ENCODE measurements at places on chromosomes 5 and 9. TPM values are rescaled to one million over a fixed set of nuclear protein-coding genes. Genes with fewer than 3 reads are reported as not detected.

DNA sequence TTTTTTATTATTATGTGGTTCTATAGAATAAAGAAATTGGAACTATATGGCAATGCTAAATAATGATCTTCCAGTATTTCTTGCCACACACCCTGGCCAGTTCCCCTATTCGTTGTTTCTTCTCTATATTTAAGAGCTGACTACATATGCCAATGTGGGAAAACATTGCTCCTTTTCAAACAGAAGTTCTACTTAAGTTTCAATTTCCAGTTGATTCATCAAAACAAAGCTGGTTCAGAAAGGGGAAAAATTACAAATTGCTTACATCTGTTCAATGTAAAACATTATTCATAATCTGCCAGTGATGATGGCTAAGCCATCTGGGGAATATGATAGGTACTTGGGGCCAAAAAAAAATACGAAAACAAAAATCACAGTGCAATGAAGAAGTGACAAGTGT lies 76.9 kb downstream of the ST8SIA4 start:
- no peak for DNase-seq

- no peak for DNase-seq
Measured at GRCh38 chr5:72379936-72380335, 59.8 kb downstream of the PTCD2 start.

DNA sequence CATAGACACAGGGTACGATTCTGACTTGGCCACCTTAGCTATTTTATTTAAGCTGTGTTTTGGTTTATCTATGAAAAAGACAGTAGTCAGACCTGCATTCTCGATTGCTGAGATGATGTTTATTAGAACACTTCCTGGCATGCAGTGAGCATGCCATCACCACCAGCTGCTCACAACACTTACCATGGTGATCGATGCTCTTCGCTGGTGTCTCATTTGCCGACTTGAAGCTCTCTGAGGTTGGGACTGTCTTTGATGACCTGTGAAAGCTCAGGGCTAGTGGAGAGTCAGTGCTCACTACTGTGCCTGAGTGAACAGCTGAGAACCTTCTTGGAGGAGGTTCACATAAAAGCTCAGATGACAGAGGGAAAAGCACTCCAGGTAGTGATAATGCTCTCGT lies 4.4 kb upstream of the C9orf153 start:
- no peak for DNase-seq

KCNV2 gene
- not detected for total RNA-seq

DNA sequence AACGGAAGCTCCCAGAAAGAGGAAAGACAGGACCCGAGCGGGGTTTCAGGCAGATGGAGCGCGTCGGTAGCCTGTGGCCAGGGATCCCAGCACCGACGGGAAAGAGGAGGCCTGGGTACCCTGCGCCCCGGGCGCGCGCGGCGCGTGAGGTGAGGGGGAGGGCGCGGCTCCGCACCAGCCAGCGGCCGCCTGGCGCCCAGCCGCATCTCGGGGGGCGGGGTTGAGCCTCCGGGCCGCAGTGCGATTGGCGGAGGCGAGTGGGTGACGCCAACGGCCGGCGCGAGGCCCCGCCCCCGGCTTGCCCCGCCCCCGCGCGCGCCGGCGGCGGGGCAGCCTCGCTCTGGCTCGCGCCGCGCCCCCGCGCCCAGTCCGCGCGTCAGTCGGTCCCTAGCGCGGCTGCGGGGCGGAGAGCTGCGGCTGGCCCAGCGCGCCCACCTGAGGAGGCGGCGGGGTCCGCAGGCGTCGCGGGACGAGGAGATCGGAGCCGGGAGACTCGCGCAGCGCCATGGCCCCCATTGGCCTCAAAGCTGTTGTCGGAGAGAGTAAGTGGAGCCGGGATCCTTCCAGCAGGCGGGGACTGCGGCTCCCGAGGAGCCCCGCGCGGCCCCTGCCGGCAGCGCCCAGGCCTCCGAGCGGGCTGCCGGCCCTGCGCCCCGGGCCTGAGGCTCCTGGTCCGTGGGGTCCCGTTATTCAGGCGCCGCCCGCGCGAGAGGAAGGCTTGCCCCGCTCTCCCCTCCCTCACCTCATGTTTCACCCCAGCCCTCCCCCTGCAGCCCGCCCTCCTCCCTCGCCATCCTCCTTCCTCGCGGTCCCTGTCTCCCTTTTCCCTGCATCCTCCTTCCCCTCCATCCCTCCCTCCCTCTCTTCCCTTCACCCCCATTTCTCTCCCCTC lies at the start of gene STXBP1:
STXBP1 (plus strand) TSS at position 379 of the 892 bp plus-strand sequence; CDS start at position 506, 127 bp downstream.
- DNase-seq = peak; percentile 90

ABO gene
- not detected for total RNA-seq

GRCh38 chr5:158937381-158937952 lies 162.2 kb downstream of the EBF1 start:
- no peak for DNase-seq

GRCh38 chr9:124624735-124624992 lies 117.5 kb upstream of the NR5A1 start:
- no peak for DNase-seq

DNA sequence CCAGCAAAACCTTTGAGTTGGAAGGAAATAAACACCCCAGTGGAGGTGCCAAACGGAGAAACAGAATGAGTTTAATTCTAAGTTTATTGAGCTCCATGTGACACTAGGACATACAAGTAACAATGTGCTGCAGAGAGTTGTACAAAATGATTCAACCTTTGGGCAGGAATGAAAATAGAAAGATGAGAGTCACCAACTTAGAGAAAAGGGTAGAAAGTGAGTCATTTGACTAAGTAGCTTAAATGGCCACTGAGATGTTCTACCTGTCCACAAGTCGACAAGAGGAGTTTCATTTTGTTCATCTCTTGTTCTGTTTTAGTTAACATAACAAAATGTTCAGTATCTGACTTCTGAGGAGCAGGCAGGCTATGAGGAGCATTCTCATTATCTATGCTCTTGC lies 284.7 kb downstream of the NR2F1-AS1 start:
- no peak for DNase-seq

DRD1 gene
- total RNA-seq = not detected

DNA sequence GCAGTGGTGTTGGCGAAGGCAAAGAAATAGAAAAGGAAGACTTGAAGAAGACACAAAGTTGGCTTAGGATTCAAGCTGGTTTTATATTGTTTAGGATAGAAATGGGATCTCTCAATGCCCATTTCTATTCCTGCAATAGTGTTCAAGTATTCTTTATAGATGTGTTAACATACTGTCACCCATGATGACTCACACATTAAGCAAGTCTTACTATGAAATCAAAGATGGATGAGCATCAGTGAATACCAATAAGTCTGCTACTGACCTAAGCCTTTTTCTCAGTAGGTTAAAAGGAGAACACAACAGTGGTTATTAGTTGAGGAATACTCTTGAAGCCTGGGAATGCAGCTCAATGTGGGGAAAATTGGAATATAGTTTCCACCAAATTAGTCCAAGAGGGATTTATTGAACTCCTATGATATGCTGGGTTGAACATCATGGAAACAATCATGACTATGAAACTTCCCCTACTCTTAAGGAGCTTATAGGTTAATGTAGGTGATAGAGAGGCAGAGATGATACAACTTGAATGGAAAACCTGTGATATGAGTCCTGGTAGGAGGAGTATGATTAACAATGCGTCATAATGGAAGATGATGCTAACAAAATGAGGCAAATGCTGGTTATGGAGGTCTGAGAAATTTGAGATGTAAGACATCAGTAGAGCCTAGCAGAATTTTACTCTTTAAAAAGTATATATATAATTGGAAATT lies 417.1 kb upstream of the DAP start:
- DNase-seq = no peak

APBA1 gene
- 0.26 TPM for total RNA-seq

DNA sequence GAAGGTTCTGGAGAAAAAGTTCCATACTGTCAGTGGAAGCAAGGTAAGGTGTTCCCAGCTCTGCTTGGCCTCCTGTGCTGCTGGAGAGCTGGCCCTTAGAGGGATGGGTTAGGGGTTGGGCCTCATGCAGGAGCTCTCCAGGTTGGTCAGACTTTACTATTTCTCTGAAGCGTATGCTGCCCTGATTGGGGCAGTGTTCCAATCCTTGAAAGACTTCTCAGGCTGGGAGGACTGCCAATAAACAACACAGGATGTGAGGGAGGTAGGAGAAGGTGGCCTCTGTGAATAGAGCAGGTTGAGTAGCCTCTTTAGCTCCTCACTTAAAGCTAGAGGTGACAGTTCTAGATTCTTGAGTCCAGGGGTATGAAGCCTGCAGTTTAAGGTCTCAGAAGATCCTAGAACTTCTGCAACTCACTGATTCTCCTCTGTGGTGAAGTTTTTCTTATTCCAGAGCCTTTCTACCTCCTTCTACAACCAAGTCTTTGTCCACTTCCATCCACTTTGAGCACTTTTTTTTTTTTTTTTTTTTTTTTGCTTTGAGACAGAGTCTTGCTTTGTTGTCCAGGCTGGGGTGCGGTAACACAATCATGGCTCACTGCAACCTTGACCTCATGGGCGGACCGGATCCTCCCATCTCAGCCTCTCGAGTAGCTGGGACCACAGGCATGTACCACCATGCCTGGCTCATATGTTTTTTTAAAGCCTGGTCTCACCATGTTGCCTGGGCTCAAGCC lies 3.0 kb downstream of the HNRNPAB start:
- DNase-seq = no peak

GRCh38 chr9:35920051-35920620 lies 10.8 kb downstream of the SPAAR start:
- DNase-seq = no peak

GRCh38 chr9:120780367-120780766 lies 12.8 kb downstream of the FBXW2 start:
- DNase-seq = no peak

PAEP gene
- total RNA-seq = not detected

PRDM9 gene
- total RNA-seq = not detected

DNA sequence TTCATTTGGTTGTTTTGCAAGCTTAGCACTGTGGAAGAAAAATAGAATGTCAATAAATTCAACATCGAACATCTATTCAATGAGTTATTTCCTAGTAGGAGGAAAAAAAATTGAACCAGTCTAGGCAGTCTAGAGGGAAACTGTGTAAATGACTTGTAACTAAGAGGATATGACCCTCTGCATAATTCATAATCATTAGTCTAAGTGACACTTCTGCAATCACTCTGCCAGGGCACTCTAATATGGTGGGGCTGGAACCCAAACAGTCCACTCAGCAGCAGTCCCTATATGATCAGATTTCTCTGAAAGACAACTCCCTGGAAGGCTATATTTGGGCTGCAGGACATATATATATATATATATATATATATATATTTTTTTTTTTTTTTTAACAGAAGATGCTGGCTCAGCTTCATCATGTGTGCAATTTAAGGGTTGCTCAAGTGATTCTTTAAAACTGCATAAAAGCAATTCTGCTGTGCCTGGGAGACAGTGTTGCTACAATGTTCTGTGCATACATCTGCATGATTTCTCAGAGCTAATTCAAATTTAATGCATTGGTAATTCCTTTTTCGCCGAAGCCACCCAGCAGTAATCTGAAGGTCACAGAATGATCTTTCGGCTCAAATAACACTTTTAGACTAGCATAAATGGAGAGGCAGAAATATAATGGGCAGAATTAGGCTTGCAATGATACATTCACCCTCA lies 482.1 kb upstream of the ZNF608 start:
- no peak for DNase-seq

DNA sequence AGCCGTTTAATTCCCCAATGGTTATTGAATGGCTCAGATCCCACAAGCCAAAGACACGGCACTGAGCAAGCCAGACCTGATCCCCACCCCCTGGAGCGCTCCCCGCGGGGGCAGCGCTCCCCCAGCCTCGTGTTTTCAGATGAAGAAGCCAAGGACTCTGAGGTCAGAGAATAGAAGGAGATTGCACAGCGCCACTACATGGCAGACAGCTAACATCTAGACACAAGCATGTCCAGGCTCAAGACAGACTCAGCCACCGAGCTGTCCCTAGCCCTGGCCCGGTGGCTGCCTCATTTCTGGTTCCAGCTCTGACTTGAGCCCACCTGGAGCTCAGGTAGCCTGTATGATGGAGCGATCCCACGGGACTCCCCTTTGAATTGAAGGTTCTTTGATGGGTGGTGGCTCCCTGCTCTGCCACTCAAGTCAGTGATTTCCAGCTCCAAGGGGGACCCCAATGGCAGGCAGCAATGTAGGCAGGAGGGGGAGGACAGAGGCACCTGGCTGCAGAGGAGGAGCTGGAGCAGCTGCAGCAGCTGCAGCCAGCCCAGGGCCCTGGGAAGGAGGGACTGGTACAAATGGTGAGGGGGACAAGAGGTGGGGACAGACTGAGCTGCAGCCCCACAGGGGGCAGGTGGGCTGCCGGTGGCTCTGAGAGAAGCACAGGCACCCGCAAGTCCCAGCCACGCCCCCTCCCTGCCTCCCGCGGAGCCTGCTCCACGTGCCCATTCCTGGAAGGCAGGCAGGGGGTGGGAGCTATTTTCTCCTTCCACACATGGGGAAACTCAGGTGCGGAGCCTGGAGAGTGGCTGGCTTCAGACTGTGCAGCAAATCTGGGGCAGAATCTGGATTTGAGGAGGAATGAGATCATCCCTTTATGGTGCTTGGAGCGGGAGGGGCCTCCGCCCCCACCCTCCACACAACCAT lies 40.2 kb downstream of the NTNG2 start:
- no peak for DNase-seq

DNA sequence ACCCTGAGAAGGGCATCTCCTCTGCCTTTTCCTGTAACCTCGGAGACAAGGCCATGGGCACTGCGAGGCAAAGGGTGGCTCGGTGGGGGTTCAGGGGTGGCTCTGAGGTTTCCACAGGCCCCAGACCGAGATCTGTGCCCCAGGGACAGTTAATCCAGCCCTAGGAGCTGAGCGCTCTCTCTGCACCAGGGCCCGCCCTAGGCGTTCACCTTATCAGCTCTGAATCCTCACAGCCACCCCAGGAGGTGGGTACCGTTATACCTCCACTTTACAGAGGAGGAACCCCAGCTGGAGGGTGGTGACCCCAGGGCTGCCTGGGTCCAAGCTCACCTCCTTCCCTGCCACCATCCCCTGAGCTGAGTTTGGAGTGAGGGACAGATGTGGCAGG lies 2.3 kb upstream of the ENG start:
- no peak for DNase-seq

- DNase-seq = no peak
Measured at GRCh38 chr5:72206160-72206559, 98.9 kb downstream of the MAP1B start.

GRCh38 chr9:14344053-14344524 lies 30.1 kb upstream of the NFIB start:
- DNase-seq = no peak

DNA sequence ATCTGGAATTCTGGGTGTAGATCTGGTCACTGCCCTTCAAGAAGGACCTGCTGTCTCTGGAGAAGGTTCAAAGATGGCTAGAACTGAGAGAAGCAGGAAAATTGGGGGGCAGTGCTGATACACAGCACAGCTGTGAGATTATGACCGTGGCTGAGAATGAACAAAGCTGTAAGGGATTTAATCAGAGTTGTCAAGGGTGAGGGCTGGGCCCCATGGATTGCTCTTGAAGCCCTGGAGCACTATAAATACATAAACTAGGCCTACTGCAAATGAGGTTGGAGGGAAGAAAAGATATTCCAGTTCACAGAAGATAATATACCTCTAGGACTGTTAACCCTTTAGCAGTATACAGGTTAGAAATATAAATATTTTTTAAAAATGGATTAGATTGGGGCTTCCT lies 86.3 kb upstream of the KLF9 start:
- DNase-seq = no peak

Measured in activated CD4-positive, alpha-beta memory T cell treated with anti-CD3 and anti-CD28 coated beads for 36 hours (primary cell).